Eye (tissue), 1 donor: ENCODE measurements at places on chromosomes 2 and 18.
A peak's percentile ranks its signal among the peaks of the same experiment; 100 is the strongest.

DNA sequence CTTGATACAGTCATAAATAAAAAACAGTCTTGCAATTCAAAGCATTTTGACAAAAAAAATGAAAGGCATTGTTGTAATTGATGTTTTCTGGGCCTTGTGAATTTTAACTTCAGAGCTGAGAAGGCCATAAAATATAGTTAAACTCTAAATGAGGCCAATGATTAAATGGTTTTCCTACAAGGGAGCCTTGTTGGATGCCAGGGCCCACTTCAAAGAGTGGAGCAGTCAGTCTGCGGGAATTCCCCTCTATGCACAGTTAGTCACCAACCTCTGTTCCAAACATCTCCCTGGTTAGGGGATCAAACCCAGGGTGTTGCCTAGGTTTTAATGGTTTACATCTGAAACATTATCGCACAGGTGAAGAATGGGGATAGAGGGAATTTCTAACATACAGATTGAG, 143.4 kb downstream of the NCKAP5 start:
- DNase-seq: no peak

DNA sequence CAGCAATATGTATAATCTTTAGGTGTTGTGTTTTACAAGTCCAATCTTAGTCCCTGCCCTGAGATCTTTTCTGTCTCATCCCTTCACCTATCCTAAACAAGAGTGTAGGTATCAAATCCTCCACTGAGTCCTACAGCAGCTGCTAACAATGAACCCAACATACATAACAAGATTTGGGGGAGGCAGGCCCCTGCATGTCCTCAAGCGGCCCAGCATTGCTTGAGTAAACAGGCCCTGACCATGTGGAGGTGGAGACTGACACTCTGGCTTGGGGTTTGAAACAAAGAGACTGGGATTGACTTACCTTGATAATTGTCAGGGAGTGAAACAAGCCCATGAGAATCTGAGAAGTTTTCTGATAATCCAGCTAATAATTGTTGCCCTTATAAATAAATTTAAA, 213.4 kb downstream of the STK39 start:
- DNase-seq: no peak

- no peak for DNase-seq
Measured at GRCh38 chr2:62525549-62526269, 19.7 kb upstream of the TMEM17 start.

GRCh38 chr2:162480067-162480466, 136.1 kb downstream of the GCA start:
- no peak for DNase-seq

- no peak for DNase-seq
Measured at GRCh38 chr2:233262562-233262961, 11.1 kb downstream of the ATG16L1 start.

DNA sequence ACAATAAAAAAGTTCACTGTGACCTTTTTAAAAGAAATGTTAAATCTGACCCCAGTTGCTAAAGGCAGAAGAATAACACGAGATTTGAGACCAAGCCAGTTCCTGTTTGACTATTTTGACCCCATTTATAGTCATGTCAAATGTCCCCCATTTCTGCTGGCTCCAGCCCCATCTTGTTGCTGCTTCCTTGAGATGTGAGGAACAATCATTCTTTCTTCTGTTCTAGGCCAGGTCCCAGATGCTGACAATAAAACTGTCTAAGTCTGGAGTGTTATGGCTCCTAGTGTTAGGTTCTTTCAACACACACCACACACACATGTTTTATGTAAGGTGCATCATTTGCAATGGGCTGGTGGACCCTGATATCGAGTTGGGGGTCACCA, 92.0 kb upstream of the CYP1B1 start:
- no peak for DNase-seq

DNA sequence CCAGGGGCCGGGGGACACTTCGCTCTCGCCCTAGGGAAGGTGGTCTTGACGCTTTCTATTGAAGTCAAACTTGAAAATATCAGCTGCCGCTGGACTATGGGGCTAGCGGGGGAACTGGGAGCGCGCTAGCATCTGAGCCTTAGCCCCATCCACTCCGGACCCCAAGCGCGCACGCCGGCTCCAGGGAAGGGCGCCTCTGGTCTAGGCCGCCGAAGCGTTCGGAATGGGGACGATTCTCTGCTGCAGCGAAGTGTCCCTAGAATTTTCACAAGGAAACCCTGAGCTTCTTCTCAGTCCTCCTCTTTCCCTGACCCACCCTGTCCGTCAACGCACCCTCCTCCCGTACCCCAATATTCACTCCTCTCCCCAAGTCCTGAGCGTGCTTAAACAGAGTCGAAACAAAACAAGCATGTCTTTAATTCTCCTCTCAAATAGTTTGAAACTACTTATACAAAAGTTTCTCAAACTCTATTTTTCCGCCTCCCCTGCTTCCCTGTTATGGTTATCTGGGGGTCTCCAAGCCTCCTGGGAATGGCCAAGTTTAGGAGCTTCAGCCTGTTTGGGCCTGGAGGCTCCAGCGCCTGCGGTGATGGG, 5.0 kb downstream of the RAX start:
- peak; percentile 60 for DNase-seq

DNA sequence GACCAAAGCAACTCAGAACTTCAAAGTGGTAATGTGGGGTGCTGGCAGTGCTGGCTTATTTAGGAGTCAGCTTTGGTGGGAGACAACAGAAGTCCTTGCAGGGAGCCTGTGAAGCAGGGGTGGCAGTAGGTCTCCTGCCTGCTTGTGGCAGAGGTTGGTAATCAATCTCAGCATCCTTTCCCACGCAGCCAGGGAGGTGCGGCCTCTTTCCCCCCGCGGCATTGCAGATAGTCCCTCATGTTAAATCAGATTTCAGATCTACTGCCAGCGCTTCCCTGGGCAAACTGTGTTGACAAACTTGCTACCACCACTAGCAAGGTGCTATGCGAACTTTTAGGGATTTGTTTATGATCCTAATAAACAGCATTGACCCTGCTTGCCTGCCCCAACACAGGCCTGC, 77.9 kb upstream of the MCFD2 start:
- DNase-seq: no peak

DNA sequence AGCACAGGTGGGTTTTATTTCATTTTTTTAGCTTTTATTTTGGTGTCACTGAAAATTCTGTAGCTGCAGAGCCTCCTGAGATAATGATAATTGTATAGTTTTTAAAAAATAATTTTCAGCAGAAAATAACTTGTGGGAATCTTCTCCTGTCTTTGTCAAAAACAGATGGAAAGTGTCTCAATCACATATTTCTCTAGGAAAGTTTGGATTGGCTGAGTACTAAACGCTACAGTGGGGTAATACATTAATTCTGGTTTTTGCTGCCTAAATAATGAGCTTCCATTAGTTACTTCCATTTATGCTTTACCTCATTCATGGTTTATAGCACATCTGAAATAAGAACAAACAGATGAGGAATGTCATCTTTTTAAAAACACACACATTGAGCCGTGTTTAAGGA, 2.2 kb downstream of the TWIST2 start:
- DNase-seq: peak; percentile 17

GRCh38 chr2:177551989-177552421, 159.4 kb downstream of the AGPS start:
- no peak for DNase-seq
